ENCODE measurements at places on chromosomes 11 and 22.
A peak's percentile ranks its signal among the peaks of the same experiment; 100 is the strongest.

DNA sequence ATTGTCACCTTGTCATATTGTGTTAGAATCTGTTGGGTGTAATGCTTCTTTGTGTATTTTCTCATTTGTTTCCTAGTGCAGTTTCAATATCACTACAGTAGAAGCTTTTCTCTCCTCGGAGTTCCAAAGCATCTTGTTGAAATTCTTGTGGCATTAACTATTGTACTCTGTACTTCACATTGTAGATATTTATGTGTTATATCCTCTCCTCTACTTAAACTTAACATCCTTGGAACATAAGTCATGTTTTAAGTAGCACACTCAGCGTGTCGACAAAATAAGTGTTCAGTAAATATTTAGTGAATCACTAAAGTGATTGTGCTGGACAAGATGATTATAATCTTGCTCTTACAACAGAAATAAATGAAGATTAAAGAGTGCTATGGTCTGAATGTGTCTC, 201.7 kb downstream of the ARHGAP42 start:
- no peak for DNase-seq

- DNase-seq = no peak
Observed at GRCh38 chr11:86551288-86552092, 120.9 kb downstream of the ME3 start.

DNA sequence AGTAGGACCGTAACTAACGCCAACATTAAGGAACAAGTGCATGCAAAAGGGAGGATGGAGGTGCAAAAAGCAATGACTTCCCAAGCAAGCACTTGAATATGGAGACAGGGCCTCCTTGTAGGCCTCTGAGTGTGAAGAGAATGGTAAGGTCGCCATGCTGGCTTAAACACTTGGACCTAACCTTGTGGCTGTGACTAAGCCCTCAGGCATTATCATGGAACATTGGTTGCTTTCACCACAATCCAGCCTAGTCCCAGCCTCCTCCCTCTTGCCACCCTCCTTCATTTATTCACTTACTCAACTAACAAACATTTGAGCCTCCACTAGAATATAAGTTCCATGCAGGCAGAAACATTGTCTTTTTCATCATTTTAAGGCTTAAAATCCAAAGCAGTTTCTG, 11.9 kb upstream of the SYTL2 start:
- no peak for DNase-seq

GRCh38 chr22:32106930-32107329, 52.2 kb downstream of the C22orf42 start:
- peak; percentile 89 for DNase-seq

- peak; percentile 84 for DNase-seq
Observed at GRCh38 chr22:45896153-45896951, 80.6 kb downstream of the WNT7B start.

GRCh38 chr11:93905384-93905783, 55.0 kb upstream of the VSTM5 start:
- DNase-seq = no peak

- DNase-seq = no peak
Observed at GRCh38 chr11:102382384-102382783, 35.4 kb downstream of the BIRC2 start.

GRCh38 chr11:99244613-99245012, 223.9 kb downstream of the CNTN5 start:
- DNase-seq = no peak

DNA sequence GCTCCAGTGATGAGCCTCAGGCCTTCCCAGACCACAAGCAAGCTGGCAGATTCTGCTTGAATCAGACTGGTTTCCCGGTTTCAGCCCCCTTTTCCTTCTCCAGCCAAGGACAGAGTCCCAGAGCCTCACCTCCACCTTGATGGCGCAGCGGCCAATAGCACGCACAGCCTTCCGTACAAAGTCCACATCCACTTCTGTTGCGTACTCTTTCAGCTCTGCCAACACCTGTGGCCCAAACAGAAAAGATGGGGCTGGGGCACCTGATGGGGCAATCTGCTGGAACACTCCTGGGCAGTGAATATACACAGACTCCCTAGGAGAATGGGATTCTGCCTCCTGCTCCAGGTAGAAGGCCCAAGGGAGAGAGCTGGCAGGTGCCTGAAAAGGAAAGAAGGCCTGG, 35.5 kb upstream of the RASL10A start:
- no peak for DNase-seq

DNA sequence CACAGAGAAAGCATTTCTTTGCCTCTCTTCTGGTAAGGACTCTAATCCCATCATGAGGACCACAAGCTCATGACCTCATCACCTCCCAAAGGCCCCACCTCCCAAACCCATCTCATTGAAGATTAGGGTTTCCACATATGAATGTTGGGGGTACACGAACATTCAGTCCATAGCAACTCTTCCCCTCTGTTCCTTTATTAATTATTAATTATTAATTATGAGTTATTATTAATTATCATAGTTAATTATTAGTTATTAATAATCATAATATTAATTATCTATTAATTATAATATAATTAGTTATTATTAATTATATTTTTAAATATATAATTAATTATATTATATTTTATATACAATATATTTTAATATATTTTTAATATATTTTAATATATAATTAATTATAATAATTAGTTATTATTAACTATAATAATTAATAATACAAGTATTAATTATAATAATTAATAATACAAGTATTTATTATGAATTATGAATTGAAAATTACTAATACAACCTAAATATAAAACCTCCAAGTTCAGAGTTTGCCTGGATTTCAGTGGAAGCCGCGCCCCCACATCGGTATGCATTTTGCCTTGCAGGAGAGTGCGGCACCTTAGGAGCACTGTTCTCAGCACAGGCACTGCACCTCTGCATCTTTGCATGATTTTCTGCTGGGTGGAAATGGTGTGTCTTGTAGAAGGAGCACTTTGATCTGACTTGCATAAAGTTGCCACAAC, 128.0 kb upstream of the FGF3 start:
- DNase-seq = no peak

GRCh38 chr11:73306069-73306841, 1.8 kb upstream of the ARHGEF17 start:
- DNase-seq = peak; percentile 72

- no peak for DNase-seq
Observed at GRCh38 chr11:122951211-122951610, 30.4 kb downstream of the BSX start.

- no peak for DNase-seq
Observed at GRCh38 chr22:39444247-39444800, 12.5 kb upstream of the MGAT3 start.

GRCh38 chr22:37482244-37482643, 3.9 kb downstream of the MFNG start:
- no peak for DNase-seq
